Suppressor macrophage treated with lipopolysaccharide for 4 hours (primary cell): ENCODE measurements at places on chromosomes 7 and 10.

DNA sequence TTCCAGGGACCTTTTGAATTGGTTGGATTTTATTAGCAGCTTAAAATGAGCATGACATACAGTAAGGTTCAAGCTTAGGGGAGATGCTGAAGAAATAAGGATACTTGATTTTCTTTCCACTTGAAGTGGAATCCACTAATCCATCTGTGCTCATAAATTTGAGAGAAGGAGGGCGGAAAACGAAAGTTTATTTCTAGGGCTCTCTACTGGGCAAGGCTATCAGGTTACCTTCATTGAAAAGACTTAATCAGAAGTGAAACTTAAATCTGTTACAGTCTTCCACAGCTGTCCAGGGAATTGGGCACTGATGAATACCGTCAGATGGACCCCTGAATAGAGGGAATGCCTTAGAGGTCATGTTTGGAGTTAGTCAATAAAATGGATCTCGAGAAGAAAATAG is 21.8 kb downstream of the AUTS2 start:
- no peak for DNase-seq

DNA sequence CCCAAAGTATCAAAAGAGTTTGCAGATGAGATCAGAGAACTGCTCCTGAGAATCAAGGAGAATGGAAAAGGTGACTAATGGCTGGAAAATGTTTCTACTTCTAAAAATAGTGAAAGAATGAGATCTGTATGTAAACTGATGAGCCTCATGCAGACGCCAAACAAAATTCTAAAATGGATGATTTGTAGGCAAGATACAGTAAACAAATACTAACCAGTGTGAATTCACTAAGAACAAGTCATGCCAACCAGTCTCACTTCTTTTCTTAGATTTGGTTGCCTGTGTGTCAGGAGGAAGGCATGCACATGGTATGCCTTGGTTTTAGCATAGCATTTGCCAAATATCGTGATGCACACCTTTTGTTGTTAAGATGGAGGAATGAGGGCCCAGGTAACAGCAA is 94.9 kb upstream of the PIK3CG start:
- no peak for DNase-seq

GRCh38 chr10:121838149-121838548 is 89.7 kb downstream of the ATE1 start:
- DNase-seq, result no peak

- no peak for DNase-seq
These were observed 56.8 kb upstream of the OCM2 start for GRCh38 chr7:98046816-98047215.

- no peak for DNase-seq
These were observed 76.8 kb upstream of the FAM180A start for GRCh38 chr7:135825406-135825805.

- DNase-seq, result no peak
These were observed 127.7 kb downstream of the ADCY1 start for GRCh38 chr7:45701701-45702510.
